Anterior cingulate cortex (tissue), 58 donors: ENCODE measurements at places on chromosomes 11 and 22.
A peak's percentile ranks its signal among the peaks of the same experiment; 100 is the strongest.

DNA sequence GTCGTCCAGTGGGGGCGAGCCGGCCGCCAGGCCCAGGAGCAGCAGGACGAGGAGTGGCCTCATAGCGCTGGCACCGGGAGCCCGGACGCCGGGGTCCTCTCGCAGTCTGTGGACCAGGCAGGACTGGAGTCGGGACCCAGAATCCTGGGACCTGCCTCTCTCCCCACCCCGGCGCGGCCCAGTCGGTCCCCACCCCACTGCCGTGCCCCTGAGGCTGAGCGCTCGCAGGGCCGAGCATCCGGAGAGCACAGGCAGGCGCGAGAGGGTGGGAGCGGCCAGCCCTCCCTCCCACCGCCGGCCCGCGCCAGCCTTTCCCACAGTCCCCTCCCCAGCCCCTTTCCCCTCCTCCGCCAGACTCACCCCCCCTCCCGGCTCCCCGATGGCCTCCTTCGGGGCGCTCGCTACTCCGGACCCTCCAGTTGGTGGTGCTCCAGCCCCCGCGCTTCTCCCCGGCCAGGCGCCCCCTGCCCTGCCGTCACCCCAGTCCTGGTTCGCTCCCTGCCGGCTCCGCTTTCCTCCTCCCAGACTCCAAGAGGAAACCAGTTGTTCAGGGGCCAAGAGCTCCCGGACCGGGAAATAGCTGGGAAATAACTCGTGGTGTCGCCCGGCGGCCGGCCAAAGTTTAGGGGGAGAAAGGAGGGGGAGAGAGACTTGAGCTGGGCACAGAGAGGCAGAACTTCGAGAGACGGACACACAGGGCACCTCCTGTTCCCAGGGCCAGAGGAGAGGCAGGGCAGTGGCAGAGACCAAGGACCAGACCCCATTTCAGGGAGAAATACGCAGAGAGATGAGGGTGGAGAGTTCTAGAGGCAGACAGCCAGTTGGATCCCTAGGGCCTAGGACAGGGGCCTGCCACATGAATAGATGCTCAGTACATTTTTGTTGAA is at the start of gene C1QTNF5:
TSS of gene C1QTNF5 (minus strand) at position 549 of the 887 bp plus-strand sequence. CDS start at position 63, 486 bp downstream.
- peak; percentile 68 for DNase-seq

DNA sequence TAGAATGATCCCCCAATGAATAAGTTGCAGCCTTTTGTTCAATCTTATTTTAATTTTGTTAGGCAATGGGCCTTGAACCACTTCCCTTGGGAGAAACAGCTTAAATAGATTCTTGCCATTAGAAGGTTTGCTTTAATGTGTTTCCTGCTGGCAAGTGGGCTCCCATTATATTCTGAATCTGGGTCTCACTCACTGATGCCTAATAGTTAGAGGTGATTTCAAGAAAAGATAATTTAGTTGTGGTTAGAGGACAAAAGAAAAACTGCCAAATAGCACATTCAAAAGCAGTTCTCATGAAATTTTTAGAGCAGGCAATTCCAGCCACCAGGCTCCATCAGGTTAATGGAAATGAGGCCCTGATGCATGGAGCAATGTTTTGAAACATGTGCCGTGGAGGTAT is 362.6 kb upstream of the CHORDC1 start:
- DNase-seq, result no peak

- DNase-seq, result no peak
Measured at GRCh38 chr11:17395554-17395961, 7.1 kb upstream of the KCNJ11 start.

- DNase-seq, result no peak
Measured at GRCh38 chr11:35302398-35302797, 117.0 kb downstream of the SLC1A2 start.

GRCh38 chr11:126874831-126875230 is 125.7 kb downstream of the KIRREL3 start:
- no peak for DNase-seq

- DNase-seq, result no peak
Measured at GRCh38 chr11:119065369-119065768, 2.2 kb upstream of the VPS11 start.

GRCh38 chr11:43933608-43934551 is 8.6 kb upstream of the C11orf96 start:
- DNase-seq, result no peak

GRCh38 chr22:32832174-32832573 is 30.7 kb downstream of the TIMP3 start:
- no peak for DNase-seq

DNA sequence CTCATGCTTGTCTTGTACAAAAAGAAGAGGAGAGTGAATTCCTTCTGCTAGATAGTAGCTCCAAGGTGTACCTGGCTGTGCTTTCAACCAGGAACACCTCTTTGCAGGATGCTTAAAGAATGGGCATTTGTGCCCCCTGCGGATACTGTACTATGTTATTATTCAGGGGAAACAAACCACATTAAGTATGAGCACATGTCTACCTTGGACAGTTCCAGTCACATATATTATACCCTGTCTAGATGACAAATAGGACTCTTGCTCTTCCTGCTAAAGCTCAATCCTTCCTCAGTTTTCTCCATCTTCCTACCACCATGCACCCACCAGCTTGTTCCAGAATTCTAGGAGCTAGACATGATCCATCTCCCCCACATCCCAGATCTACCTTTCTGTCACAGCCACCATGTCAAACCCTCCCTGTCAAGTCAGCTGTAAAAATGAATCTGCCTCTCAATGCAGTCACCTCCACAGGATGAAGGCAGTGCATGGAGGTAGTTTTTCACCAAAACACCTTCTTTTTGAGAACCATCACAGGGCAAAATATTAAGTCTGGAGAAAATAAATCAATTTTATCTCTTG is 337.4 kb downstream of the LARGE1 start:
- DNase-seq, result no peak

DNA sequence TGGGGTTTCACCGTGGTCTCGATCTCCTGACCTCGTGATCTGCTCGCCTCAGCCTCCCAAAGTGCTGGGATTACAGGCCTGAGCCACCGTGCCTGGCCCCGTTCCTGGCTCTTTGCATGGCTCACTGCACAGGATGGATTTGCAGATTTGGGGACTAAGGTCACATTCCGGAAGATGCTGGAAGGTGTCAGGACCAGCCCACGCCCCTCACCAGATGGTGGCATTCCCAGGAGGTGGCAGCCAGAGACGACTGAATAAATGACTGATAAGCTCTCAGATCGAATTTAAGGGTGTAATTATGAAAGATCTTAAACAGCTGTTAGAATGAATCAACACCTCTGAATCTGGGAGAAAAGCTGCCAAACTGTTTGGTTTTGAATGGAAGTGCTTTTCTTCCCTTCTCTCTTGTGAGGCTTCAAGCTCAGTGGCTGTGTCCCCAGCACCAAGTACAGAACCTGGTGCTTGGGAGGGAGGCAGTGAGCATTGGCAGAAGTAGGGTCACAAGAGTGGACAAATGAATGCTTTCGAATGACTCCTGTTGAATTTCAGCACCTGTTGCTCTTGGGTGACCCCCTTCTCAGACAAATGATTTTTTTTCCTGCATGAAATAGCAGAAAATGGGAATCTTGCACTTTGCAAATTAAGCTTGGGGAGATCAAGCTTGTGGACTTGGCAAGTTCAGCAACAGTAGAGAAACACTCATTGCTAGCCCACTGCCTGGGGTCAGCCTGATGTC is 69.6 kb downstream of the KIAA1671 start:
- no peak for DNase-seq

- DNase-seq, result no peak
Measured at GRCh38 chr11:11416917-11417316, 63.9 kb upstream of the CSNK2A3 start.

DNA sequence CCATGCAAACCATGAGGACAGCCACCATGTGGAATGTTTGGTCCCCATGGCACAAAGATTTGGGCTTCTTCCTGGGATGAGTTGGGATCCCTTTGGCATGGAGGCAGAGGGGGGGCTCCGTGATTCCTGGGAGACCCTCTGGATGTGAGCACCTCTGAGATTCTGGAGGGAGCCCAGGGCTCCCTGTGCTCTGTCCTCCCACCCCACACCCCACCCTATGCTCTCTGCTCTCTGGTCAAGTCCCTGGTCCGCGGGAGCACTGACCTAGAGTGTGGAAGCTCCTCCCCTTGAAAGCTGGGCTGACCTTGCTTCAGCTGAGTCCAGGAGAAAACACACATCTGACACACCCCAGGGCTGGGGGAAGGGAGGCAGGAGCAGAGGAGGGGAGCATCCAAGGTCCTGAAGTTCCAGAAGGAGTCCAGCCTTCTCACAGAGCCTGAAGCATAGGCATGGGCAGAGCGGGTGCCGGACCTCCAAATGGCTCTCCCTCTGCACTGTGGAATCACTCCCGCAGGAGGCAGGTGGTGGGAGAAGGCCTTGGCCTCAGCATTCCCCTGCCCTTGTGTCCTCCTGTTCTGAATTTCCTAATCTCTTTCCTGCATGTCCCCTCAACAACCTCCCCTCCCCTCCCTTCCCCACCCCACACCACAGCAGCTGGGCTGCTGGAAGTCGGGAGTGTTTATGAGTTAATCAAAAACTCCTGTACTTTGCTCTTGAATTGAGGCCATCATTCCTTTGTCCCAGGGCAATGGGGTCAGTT is 25.7 kb upstream of the OAF start:
- DNase-seq, result no peak

GRCh38 chr11:13304655-13305335 is 27.2 kb downstream of the BMAL1 start:
- DNase-seq, result no peak

GRCh38 chr11:776561-777287 is 563 bp downstream of the GATD1 start:
- DNase-seq, result no peak

- DNase-seq, result no peak
Measured at GRCh38 chr11:113245216-113245615, 69.2 kb upstream of the TTC12 start.

GRCh38 chr22:23227380-23227779 is 47.1 kb downstream of the BCR start:
- no peak for DNase-seq

- no peak for DNase-seq
Measured at GRCh38 chr22:36336246-36337182, 51.3 kb downstream of the MYH9 start.
